CD4-positive, alpha-beta T cell treated with Interleukin-6 at 100 ng/mL for 8 hours (primary cell): ENCODE measurements at places on chromosomes 3 and 15.

GRCh38 chr3:172043766-172044165, 4.4 kb downstream of the FNDC3B start:
- no peak for DNase-seq

- DNase-seq: no peak
These were observed 61.0 kb downstream of the POLR2M start for GRCh38 chr15:57767481-57767880.

DNA sequence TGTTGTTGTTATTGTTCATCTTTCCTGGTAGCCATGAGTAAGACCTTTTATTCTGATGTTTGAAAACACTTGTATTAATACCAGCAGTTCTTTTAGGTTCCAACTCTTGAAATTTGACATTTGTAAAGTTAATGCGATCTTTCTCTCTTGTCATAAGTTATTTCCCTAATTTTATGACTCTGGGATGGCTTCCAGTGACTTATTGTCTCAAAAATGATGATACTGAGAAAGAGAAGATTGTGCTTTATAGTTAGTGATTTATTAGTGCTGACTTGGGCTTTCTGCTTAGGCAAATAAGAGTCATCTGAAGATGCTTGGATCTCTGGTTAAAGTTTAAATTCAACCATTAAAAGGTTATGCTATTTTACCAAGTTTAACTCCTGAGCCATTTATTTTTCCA, 715.2 kb downstream of the GRM7 start:
- DNase-seq: no peak

GRCh38 chr15:77014132-77015081, 19.5 kb downstream of the PSTPIP1 start:
- DNase-seq: no peak

GRCh38 chr3:14147617-14148016, 22.8 kb downstream of the TMEM43 start:
- no peak for DNase-seq

DNA sequence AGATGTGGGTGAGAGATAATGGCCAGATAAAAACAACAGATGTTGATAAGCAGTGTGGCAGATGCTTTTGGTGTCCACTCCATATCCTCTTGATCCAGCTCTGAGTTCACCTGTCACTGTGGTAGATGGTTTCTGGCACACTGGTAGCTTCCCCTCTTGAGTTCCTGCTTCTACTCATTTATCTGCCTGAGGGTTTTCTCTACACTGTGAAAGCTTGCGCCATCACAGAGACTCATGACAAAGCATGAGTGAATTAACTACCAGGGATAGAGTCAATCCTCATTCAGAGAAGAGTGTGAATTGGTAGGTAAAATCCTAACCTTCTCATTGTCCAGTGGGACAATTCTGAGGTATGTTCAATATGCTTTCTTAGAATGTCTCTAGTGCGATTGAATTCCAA, 50.0 kb upstream of the ARHGEF26 start:
- no peak for DNase-seq

GRCh38 chr3:61520966-61521628, 40.3 kb upstream of the PTPRG start:
- no peak for DNase-seq

GRCh38 chr3:171442184-171442583, 18.0 kb downstream of the TNIK start:
- DNase-seq: no peak

- no peak for DNase-seq
These were observed 4.8 kb upstream of the RHOV start for GRCh38 chr15:40878785-40879184.

GRCh38 chr3:73697020-73697419, 72.3 kb upstream of the PDZRN3 start:
- no peak for DNase-seq

GRCh38 chr3:42080453-42080872, 10.7 kb upstream of the TRAK1 start:
- peak; percentile 9 for DNase-seq

GRCh38 chr3:104908761-104909160, 457.9 kb upstream of the ALCAM start:
- DNase-seq: no peak

DNA sequence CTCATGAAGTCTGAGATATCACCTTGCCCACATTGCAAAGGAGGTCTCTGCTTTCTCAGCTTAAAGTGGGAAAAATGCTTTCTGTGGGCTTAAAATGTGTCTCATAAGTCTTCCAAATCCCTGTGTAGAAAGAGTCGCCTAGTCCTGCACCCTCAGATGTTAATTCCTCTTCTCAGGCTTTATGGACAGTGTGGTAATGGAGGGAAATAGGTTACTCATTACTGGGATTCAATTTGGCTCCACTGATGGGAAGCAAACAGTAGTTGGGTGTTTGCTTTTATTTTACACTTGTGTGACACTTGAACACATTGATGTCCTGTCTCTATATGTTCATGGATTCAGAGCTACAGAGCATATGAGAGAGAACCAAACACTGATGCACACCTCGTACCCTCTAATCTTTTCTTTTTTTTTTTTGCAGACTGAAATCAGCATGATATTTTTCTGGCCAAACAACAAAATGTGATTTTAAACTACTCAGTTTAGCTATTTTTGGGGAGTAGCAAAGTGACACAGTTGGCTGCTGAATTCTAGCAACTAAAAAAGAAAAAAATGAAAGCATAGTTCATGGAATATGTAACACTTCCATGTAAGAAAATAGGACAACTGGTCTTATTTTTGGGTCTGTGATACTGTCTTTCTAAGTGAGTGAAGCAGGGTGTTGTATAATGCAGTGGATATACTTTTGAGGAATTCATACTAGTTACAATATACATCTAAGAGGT, 8.6 kb downstream of the PTPRG start:
- DNase-seq: no peak

- no peak for DNase-seq
These were observed 471.8 kb downstream of the GBE1 start for GRCh38 chr3:81289676-81290075.

DNA sequence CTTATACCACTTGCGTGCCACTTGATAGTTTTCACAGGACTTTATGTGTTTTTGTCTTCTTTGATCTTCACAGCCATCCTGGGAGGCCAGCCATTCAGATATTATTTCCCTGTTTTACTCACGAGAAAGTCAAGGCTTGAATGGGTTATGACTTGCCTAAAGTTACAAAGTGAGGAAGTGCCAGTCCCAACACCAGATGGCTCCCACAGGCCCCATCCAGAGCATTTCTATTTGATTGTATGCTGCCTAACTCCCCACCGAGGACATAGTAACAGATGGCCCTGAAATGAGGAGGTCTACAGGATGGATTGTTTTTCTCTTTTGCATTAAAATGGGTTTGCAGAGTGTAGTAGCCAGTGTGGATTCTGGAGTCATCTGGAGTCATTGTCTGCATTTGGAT, 74.5 kb downstream of the SPTSSB start:
- no peak for DNase-seq

- DNase-seq: no peak
These were observed 9.8 kb upstream of the NCK1 start for GRCh38 chr3:136852180-136852579.

- DNase-seq: no peak
These were observed 165.6 kb downstream of the GMNC start for GRCh38 chr3:190696777-190697501.

GRCh38 chr3:46573701-46574100, 7.6 kb upstream of the LRRC2 start:
- DNase-seq: no peak

DNA sequence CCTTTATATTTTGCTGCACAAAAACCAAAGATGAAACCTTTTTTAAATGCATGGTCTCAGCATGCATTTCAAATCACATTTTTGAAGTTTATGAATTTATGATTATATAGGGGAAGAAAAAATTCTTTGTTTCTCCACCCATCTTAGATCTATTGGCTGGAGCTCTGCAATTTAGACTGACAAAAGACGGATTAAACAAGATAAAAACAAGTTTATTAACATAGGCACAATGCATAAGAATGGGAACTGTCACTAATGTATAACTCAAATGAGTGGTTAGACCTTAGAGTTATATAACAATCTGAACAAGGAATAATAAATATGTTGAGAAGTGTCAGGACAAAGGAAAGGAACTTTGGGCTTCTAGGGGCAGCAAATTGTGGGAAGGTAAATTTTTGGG, 132.5 kb downstream of the SERPINI1 start:
- no peak for DNase-seq

DNA sequence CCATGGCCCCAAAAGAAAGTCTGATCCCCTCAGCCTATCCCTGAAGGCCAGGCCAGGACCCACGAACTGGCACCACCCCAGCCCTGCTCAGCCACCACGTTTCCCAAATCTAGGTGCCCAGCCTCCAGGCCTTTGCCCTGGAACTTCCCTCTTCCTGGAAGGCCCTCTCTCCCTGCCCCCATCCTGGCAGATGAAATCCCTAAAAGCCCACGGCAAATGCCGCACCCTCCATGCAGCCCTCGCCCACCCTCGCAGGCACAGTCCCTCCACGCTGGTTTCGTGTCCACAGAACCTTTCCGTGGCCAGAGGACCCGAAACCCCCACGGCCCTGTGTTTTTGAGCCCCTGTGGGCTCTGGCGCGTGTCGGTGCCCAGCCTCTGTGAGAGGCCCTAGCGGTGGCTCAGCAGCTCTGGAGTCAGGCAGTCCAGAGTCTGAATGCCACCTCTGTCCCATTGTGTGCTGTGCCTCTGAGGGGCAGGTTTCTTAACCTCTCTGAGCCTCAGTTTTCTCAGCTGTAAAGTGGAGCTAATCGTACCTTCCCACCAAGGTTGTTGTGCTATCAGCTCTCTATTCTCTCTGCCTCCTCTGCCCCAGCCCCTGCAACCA, 138.5 kb upstream of the IQSEC1 start:
- DNase-seq: no peak

DNA sequence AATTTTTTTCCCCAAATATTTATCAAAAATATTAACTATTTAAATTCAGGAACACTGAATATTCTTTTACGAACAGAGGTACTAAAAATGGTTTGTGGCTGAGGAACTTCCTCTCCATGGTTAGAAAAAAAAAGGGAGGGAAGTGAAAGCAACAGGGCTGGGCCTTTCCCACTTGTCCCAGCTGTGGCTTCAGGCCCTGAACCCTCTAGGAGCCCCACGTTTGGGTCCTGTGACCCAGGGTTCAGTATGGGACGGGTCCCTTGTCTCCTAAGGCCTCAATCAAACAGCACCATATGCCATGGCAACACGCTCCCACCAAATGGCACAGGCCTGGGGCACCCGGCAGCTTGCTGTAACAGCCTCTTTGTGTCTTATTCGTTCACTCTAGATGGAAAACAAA, 32.4 kb downstream of the POC1A start:
- no peak for DNase-seq

- no peak for DNase-seq
These were observed 151.4 kb downstream of the WNT7A start for GRCh38 chr3:13728487-13728886.

GRCh38 chr3:148922467-148922866, 57.4 kb downstream of the CPA3 start:
- no peak for DNase-seq

DNA sequence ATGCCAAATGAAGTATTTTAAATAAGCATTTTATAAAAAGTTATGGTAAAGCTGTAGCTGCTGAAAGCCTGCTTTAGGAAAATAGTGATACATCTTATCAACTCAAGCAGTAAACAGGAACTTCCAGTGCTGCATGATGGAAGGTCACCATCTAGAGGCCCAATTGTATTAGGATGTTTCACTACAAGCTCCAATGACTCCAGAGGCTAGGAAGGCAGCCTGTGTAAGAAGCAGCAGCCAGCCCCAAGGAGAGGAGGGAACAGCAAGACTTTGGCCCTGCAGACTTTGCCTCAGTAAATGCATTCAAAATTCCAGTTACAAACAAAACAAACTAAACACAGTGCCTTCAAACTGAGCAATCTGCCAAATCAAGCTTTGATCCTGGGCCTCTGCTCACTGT, 32.1 kb downstream of the ILDR1 start:
- DNase-seq: no peak

GRCh38 chr15:99729920-99730319, 3.3 kb downstream of the LYSMD4 start:
- DNase-seq: peak; percentile 26

DNA sequence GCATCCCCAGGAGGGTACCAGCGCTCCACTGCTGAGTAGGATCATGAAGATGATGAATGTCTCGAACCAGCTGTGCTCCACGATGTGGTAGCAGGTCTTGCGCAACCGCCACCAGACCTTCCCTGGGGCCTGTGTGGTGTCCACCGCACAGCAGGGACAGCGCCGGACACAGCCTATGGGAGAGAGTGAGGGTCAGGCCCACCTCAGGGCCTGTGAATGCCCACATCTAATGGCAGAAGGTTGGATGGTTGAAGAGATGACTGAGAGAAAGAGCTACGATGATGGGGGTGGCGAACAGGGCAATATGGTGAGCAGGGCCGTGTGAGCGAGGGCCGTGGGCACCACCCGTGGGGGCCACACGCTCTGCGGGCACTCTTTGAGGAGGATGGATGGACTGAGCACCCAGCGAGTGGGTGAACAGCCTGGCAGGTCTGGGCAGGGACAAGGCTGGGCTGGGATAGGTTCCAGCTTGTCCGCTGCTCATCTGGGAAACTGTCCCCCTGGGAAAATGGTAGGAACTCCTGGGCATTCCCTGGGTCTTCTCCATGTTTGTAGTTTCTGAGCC, 74.1 kb downstream of the SCN5A start:
- no peak for DNase-seq

DNA sequence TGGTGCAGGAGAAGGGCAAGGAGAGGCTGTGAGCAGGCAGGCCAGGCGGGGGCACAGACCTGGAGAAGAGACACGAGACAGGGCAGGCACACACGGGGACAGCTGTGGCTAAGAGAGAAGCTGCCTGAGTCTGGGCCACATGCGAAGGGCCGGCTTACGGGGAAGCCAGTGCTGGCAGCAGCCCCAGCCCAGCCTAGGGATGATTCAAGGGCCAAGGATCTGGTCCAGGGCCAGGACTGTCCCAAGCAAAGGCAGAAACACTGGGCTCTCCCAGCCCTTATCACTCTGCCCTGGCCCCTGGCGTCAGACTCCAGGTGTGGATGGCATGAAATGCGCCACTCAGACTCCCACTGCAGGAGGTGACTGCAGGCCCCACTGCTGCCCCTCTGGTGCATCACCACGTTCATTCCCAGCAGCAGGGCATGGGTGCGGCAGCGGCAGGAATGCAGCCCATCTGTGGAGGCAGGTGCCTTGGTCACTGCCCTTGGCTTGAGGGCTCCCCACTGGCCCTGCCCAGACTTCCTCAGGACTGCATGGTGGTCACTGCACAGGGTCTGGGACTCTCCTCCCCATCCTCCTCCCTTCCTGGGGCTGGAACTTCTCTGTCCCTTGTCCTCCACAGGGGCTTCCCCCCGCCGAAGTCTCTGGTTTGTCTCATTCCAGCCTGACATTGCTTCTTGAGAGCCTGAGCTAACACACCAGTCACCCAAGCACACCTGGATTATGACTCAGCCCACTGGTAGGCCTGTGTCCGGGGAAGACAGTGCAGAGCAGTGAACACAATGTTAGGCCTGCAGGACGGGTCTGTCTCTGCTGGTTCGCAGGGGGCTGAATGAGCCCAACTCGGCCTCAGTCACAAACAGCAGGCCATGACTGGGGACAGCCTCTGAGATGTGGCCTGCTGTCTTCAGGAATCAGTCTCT, 69.3 kb downstream of the TBC1D2B start:
- no peak for DNase-seq
